ENCODE measurements at places on chromosomes 2 and 18.

GRCh38 chr2:15628899-15629855, 37.5 kb downstream of the DDX1 start:
- no peak for DNase-seq

DNA sequence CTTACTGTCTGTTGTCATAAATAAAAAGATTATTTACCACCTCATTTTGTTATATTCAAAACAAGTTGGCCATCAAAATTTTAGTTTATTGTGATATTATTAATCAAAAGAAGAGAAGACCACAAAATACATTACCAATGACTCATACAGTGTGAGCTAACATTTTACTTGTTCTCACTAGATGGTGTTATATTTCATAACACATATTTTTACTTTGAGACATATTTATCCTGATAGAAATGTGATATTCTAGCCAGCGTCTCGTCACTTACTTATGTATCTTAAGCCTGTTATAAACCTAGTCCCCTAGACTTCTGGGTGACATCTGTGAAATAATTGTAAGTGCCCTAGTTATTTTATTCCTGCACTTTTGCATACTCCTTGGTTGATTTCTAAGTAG, 263.2 kb downstream of the CDH7 start:
- no peak for DNase-seq

DNA sequence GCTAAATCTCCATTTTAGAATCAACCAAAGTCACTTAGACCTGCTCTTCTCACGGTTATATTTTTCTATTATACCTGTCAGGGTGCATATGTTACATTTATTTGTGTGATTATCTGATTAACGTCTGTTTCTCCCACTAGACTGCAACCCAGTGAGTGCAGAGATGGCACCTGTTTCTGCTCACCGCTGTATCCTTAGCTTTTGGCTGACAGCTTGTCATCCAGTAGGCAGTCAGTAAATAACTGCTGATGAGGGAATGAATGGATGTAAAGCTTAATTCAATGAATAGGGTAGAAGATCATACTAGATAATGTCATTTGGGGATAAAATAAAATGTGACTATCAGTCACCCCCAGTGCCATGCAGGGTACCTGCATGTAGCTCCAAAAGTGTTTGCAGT, 6.9 kb upstream of the CHRNA1 start:
- DNase-seq: no peak

DNA sequence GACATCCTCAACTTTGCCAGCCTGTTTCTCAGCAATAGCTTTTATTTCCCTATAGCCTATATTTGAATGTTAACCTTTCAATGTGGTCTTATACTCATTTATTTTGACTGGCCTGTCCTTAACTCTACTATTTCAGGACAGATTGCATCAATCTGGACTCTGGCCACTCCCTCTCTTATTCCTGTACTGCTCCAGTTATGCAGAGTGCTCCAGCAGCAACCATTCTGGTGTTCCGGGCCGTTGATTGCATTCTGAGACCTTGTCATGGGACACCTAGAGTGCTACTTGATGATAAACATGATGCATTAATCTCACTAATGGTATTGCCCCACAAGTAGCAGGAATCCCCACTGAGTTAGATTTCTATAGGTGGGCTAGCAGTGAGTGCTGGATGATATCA, 363.4 kb downstream of the LRRTM1 start:
- no peak for DNase-seq

DNA sequence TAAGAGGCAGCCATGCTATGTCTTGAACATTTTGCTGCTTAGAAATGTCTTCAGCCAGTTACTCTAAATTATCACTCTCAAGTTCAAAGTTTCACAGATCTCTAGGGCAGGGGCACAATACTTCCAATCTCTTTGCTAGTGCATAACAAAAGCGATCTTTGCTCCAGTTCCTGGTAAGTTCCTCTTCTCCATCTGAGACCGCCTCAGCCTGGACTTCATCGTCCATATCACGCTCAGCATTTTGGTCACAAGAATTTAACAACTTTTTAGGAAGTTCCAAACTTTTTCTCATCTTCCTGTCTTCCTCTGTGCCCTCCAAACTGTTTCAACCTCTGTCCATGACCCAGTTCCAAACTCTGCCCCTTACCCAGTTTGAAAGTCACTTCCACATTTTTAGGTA, 8.8 kb upstream of the SLC35F5 start:
- peak; percentile 6 for DNase-seq

DNA sequence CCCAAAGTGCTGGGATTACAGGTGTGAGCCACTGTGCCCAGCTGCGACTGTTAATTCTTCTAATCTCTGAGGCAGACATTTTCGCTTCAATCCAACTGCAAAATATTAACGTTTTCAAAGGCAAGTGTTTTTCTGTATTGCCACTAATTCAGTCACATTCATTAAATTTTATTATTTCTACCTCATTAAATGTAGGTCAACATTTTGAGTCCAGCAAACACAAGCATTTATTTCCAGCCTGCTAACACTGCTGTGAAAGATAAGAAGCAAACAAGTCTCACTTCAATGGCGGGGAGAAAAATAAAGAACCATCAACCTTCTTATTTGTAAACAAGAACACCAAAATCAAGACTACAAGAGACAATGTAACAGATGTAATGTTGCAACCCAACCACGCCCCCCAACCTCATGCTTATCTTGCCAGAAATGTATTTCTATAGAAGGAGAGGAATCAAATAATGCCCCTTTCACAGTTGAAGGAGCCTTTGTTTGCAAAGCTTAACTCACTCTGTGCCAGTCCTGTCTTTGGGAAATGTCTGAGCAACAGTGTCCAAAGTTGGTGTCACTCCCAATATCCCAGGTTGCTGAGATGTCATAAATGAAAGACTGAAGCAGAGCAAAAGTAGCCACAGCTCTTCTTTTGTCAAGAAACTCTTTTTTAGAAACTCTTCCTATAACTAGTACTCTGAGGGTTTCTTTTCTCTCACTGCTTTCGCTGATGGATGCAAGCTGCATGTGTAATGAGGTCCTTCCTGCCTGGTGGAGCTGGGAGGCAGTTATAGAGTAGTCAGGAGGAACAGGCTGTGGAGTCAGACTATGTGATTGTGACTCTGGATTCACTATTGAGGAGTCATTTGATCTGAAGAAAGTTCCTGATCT, 8.6 kb downstream of the DOCK10 start:
- peak; percentile 95 for DNase-seq

DNA sequence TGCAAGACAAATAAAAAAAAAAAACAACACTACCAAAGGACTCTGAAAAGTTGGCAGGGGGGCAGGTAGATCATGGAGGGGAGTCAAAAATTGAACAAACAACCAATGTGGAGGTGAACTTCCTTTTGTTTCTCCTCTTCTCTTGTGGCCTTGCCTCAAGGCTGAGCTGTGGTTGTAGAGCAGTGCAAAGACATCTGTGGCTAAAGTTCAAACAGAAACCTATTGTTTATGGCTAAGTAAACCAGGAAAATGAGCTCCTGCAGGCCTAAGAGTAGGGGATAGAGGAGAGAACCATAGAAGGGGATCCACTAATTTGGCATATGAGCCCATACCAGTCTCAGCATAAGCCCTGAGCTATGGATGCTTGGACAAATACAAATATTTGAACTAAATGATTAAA, 40.2 kb upstream of the EGR4 start:
- DNase-seq: no peak

- no peak for DNase-seq
Observed at GRCh38 chr2:66496670-66497420, 61.9 kb downstream of the MEIS1 start.

GRCh38 chr2:1581965-1582625, 162.2 kb downstream of the PXDN start:
- no peak for DNase-seq

- no peak for DNase-seq
Observed at GRCh38 chr2:143856978-143857377, 662.9 kb downstream of the ZEB2 start.

DNA sequence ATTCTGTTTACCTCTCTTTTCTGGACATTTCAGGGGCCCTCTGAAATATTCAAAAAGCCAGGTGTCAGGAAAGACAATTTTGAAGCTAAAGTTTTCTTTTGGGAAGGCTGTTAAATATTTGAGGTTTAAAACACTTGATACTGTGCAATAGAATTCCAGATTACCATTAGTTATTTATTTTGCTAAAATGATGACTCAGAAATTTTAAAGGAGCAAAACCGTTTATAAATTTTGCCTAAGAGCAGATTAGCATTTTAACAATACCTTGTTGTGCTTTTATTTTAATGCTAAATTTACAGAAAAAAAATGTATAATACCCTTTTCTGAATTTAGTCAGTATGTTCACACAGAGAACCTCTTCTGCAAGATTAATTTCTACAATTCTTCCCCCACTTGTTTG, 1159.9 kb downstream of the DSC3 start:
- no peak for DNase-seq

All from pons (tissue), 1 donor.